Central memory CD4-positive, alpha-beta T cell (primary cell): ENCODE measurements at places on chromosomes 3 and 15.
A peak's percentile ranks its signal among the peaks of the same experiment; 100 is the strongest.

DNA sequence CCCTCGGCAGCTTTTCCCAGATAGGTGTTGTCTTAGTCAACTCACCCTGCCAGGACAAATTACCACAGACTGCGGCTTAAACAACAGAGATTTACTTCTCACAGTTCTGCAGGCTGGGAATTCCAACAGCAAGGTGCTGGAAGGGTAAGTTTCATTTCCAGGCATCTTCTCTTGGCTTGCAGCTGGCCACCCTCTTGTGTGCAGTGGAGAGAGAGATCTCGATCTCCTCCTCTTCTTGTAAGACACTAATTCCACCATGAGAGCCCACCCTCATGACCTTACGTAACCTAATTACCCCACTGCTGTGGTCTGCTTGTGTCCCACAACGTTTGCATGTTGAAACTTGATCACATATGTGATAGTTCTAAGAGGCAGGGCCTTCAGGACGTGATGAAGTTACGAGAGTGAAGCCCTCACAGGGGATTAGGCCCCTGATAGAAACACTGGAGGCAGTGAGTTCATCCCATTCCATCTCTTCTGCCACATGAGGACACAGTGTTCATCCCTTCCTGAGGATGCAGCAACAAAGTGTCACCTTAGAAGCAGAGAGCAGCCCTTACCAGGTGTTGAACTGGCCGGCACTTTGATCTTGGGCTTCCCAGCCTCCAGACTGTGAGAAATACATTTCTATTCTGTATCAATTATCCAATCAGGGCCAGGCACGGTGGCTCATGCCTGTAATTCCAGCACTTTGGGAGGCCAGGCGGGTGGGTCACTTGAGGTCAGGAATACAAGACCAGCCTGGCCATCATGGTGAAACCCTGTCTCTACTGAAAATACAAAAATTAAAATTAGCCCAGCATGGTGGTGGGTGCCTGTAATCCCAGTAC is 247.7 kb downstream of the PLCL2 start:
- DNase-seq = no peak

GRCh38 chr15:36603987-36604386 is 24.6 kb downstream of the CDIN1 start:
- no peak for DNase-seq

GRCh38 chr3:14870783-14871060 is 52.0 kb downstream of the FGD5 start:
- DNase-seq = no peak

DNA sequence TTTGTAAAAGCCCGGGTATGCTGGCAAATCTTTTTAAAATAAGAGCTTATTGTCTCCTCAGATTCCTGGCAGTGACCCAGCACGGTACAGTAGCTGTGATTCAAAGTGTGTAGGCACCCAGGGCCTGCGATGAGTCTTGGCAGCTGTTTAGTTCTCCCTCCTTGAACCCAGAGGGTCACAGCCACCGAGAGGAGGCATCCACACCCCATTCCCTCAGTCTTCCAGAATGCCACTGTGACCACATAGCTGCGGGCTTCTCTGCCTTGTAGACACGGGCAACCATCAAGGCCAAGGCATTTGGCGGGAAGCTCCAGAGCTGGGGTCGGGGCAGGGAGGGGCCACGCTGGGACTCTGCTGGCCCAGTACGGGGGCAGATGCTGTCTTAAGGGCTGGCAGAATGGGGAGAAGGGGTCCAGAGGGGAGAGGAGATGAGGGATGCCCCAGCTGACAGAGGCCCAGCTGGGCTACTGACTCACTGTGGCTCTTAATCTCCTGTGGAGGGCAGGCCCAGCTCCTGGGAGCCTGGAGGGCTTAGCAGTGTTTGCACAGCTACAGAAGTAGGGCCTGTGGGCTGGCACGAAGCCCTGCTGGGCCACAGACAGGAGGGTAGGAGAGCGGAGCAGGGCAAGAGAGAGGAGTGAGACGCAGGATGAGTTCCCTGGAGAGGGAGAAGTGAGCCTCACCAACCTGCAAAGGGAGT is 68.8 kb upstream of the DLG1 start:
- DNase-seq = no peak

GRCh38 chr15:68725736-68726135 is 95.0 kb downstream of the ANP32A start:
- no peak for DNase-seq

DNA sequence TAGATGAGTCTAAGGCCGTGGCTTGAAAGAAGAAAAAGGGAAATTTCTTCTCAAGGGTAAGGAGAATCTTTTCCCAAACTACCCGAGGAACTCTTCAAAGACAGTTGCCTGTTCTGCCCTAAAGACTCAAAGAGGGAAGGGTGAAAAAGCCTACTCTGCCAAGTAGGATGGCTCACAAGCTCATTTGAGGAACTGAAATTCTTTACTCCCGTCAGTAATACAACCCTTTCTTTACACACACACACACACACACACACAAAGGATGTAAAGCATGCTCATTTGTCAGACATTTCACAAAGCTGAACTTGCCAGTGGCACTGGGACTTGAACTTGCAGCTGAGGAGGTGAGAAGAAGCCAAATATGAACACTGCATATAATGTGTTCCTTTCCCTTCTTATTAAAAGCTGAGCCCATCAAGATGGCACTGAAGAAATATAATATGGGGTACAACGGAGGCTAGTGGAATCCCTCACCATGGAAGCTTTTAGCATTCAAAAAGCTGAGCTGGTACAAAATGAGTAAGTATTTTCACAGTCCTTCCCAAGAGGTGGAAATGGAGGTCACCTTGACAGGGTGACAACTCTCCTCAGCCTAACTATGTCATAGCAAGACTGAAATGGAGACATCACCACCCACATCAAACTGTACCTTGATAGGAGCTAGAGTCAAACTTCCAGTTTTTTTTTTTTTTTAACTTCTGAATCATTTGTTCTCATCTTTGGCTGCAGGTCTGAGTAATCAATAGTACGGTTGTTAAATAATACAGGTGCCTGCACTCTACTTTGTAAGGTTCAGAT is 57.6 kb downstream of the TAFA4 start:
- DNase-seq = no peak

- DNase-seq = peak; percentile 33
Measured at GRCh38 chr3:186821429-186822387, 15.4 kb upstream of the RFC4 start.

DNA sequence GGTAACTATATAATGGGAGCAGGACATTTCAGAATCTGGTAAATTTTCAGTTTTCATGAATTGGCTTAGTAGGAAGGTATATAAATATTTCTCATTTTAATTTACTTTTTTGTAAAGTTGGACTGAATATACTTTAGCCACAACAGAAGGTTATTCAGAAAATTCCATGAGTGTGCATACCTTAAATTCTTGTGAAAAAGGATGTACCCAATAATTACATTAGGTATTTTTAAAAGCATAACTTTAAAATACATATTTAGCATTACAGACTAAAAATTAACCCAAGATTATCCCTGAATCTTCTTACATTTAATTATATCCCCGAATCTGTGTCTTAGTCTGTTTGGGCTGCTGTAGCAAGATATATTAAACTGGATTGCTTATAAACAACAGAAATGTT is 24.9 kb upstream of the ATP11B start:
- no peak for DNase-seq

DNA sequence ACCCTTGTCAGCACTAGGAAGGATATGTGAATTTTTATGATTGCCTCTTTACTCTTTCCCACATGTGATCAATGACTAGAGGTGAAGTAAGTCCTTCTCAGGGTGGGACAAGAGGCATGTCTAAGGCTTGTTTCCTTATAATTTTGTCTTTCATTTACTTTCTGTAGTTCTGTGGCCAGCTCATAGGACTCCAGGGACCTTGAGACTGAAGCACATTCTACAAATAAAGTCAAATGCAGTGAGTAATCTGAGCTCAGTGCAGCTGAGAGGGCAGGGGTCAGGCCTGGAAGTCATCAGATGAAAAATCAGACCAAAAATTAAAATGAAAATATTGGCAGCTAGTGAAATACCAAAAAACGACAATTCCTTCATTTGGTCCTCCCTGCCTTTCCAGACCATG is 424.7 kb upstream of the THBS1 start:
- no peak for DNase-seq

GRCh38 chr3:4980229-4981203 is 1.3 kb downstream of the BHLHE40 start:
- peak; percentile 85 for DNase-seq
